ENCODE measurements at places on chromosomes 3 and 15.

DNA sequence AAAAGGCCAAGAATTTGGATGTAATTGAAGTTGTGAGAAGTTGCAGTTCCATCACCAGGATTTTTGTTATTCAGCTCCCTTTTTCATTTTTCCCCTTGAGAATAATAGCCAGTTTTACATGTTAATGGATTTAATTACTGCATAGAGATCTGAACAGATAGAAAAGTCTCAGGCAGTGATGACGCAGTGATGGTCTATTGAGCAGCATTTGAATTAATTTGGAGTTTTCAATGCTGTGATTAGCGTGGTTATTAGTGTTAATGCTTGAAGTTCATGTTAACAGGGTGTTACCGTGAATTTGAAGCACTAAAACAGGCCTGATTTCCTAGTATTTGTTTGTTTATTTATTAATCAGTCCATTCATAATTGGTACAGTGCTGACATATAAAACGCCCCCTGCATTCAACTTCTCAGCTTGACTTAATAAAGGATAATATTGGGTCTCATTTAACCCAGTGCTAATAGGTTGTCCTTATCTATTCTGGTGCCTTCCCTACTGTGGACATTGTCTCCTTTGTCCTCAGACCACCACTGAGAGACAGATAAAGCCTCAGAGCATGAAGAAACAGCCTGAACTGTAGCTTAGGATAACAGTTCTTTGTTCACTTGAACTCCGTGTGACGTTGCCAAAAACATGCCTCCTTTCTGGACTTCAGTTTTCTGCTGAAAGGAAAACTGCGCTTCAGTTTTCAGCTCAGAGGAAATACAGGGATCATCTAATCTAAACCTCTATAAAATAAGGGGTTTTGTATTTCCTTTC is 82.4 kb downstream of the RTP4 start:
- no peak for DNase-seq

DNA sequence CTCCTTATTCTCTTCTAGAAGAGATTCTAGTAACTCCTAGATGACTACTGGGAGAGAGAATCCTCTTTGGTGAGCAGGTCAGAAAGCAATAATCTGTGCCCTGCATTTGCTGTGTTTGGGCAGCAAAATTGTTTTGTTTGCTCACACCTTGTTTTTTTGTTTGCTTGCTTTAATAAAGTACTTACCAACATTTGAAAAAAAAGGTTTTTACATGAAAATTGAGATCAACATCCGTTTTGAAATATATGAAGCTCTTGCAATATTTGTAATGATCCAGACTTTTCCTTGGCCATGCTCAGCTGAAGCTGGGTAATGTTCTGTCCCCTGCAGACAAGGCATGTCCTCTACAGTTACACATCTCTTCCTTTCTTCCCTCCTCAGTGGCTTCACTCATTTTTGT is 62.2 kb downstream of the DIPK2A start:
- no peak for DNase-seq

DNA sequence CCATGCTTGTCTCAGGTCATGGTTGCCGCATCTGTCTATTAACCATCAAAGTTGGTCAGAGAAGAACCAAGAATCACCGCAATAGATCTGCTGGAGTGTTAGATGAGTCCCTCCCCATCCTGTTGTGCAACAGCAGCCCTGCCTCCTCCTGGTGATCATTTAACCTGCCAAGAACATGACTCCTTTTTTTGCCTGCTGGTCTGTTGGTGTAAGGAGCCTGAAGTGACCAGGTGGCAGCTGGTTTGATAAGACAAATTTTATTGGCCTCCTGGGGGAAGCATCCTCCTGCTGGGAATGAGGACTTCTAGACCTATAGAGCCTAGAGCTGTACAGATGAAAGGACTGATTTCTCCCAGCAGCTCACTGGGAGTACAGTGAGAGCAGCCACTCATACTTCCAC is 43.5 kb upstream of the RAF1 start:
- DNase-seq: no peak

DNA sequence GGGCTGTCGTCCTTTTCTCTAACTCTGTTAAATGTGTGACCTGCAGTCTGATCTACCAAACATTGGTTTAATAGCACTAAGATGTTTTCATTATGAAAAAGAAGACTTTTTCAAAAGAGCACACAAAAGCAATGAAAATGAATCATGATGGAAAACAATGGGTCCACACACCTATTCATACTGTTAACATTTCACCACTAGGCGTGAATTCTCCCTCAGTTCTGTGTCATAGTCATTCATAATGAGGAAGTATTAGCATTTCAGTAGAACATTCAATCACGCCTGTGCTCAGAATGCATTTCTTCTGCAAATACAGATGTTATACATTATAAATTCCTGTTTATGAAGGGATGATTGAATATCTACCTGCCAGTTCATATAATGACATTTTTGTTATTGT is 35.9 kb downstream of the EIF4E3 start:
- DNase-seq: no peak

All from CD4-positive, alpha-beta T cell treated with Interleukin-12 subunit alpha and Interleukin-12 subunit beta, for 1 hour (primary cell).